ENCODE measurements at places on chromosomes 2 and 18. TPM values are rescaled to one million over a fixed set of nuclear protein-coding genes. Genes with fewer than 3 reads are reported as not detected.

Gene LOXHD1
- total RNA-seq, result 0.80 TPM

DNA sequence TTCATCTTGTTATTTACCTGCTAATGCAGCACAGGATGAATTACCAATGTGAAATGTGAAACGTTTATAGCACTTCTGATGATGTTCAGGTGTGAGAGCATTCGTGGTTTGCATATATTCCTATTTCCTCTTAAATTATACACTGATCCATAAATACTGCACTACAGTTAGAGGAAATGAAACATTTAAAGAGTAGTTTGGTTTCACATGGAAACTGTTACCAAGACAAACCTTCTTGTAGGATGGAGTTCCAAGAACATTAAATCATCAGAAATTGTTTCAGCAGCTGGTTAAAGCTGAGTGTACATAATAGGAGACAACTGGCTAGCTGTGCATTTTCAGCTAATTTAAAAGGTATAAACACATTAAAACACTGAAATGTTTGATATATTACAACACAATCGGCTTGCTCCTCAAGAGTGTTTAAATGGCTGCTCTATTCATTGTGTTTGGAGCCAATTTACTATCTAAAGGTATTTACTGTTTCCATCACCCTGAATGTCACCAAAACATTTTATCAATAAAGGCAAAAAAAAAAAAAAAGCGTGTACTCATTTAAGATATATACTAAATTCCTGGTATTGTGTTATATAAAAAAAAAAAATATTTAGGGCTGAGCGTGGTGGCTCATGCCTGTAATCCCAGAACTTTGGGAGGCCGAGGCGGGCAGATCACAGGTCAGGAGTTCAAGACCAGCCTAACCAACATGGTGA is 100.6 kb downstream of the DYM start:
- H3K36me3 ChIP-seq, result no peaks in the 10 kb centered on the region
- no peaks in the 10 kb centered on the region for H3K4me1 ChIP-seq
- no peak overlapping the region for H3K4me3 ChIP-seq
- H3K27ac ChIP-seq, result no peak overlapping the region
- DNase-seq, result no peak

- H3K4me1 ChIP-seq, result no peaks in the 10 kb centered on the region
- no peak overlapping the region for H3K27ac ChIP-seq
- H3K27me3 ChIP-seq, result no peaks in the 10 kb centered on the region
- H3K36me3 ChIP-seq, result no peaks in the 10 kb centered on the region
- no peak overlapping the region for H3K4me3 ChIP-seq
- DNase-seq, result no peak
Observed at GRCh38 chr2:161234627-161235026, 73.6 kb upstream of the PSMD14 start.

GRCh38 chr2:200181755-200182154 is 124.7 kb upstream of the SPATS2L start:
- no peak overlapping the region for H3K27ac ChIP-seq
- no peak overlapping the region for H3K4me3 ChIP-seq
- no peaks in the 10 kb centered on the region for H3K27me3 ChIP-seq
- no peak for DNase-seq
- H3K4me1 ChIP-seq, result no peaks in the 10 kb centered on the region

GRCh38 chr2:42190191-42190590 is 21.0 kb downstream of the EML4 start:
- no peaks in the 10 kb centered on the region for H3K36me3 ChIP-seq
- no peaks in the 10 kb centered on the region for H3K27me3 ChIP-seq
- H3K27ac ChIP-seq, result no peak overlapping the region
